Stimulated activated CD4-positive, alpha-beta T cell treated with anti-CD3 and anti-CD28 coated beads, TNF-alpha, amount 100 ng/mL, for 48 hours (primary cell): ENCODE measurements at places on chromosomes 5 and 9.

- no peak for DNase-seq
These were observed 492 bp downstream of the ATG12 start for GRCh38 chr5:115840873-115841272.

DNA sequence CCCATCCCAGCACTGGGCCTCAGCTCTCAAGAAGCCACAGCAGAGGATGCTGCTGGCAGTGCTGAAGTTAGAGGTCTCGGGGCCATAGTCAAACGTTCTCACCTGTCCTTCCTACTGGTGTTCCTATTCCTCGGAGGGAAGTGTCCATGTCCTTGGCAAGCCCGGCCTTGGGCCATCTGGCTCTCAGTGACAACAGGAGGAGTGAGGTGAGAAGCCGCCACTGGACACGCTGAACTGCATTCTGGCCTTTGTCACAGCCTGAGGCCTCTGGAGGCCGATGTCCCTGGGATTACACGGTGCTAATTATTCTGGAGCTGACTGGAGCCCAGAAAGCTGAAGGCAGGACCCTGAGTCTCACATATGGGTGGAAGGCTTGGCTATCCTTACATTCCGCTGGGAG lies 92.5 kb downstream of the OLFM1 start:
- DNase-seq, result no peak

GRCh38 chr5:177294632-177295031 lies 8.9 kb downstream of the RAB24 start:
- DNase-seq, result no peak

DNA sequence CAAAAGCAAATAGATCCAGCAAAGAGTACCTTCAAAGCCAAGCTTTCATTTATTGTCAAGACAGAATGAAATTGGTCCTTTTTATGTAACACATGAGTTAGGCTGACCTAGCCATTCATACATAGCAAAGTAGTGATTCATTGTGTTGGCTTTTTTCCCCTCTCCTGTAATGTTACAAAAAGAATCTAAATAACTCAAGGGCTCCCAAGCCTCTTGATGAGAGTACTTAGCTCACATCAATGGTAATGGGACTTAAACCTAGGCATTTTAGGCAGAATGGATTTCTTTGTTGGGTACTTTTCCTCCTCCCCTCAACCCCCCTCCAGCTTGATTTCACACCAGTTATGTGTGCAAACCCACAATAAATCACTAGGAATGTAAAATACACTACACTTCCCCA lies 123.7 kb downstream of the EBF1 start:
- no peak for DNase-seq

DNA sequence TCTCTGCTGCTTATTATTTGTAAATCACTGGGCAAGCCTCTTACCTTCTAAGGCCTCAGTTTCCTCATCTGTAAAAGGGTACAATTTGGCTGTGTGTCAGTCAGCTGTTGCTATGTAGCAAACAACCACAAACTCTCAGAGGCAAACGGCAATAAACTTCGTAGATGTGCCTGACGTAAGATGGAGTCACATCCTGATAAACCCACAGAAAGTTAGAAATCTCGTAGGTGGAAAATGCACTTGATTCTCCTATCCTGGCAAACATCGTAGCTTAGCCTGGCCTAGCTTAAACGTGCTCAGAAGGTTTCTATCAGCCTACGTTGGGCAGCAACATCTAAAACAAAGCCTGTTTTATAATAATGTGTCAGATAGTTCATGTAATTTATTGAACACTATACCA lies 35.0 kb upstream of the UNC5A start:
- DNase-seq, result no peak

- DNase-seq, result no peak
These were observed 52.9 kb downstream of the ARHGAP26 start for GRCh38 chr5:142823126-142823525.

GRCh38 chr5:114101153-114101552 lies 260.7 kb upstream of the KCNN2 start:
- no peak for DNase-seq

DNA sequence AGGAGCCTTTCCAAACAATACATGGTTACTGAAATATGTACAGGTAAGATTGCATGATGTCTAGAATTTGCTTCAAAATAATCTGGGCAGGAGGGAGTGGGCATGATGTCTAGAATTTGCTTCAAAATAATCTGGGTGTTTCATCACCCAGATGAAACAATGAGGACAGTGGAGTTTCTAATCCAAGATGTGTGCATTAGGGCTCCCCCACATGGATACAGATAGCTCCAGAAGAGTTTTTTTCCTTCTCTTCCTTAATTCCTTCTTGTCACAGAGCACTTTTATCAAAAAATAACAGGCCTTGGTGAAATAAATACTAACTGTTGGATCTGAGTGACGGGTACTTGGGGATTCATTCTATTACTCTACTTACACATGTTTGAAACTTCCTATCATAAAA lies 14.9 kb downstream of the ATOX1 start:
- DNase-seq, result no peak

DNA sequence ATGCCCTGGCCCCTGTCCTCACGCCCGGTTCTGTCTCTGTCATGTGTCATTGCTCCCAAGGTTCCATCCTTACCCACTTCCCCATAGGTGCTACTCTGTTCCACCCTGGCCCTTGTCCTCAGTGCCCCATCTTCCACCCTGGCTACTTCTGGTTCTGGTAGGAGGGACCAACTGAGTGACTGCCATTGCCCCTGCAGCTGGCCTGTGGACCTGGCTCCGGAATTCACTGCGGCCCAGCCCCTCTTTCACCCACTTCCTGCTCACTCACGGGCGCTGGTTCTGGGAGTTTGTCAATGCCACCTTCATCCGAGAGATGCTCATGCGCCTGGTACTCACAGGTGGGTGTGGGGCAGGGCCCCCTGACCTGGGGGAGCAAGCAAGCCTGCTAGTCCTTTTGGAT lies 7.4 kb downstream of the PTGS1 start:
- DNase-seq, result no peak

GRCh38 chr5:171654881-171655280 lies 130.7 kb upstream of the SMIM23 start:
- DNase-seq, result no peak

GRCh38 chr5:98963019-98963418 lies 34.2 kb upstream of the CHD1 start:
- no peak for DNase-seq

DNA sequence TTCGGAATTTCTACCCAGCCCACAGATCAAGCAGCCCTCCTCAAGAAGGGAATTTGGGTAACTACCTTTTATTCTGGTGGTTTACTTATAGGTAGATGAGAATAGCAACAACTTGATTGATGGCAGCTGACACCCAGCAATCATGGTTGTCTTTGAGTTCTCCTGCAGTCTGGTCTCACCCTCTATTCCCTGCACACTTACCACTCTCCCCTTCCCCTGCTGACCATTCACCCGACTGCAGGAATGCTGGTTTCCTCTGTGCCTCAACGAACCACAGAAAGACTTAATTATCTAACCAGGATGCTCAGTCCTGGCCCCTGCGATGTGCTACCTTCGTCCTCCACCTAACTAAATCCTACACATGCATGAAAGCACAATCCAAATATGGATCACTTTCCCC lies 243.0 kb downstream of the RFK start:
- no peak for DNase-seq

- no peak for DNase-seq
These were observed 106.6 kb upstream of the PITX1 start for GRCh38 chr5:135140446-135141204.

- DNase-seq, result no peak
These were observed 479.5 kb downstream of the TAF11L14 start for GRCh38 chr5:18113721-18114120.

- DNase-seq, result no peak
These were observed 310.2 kb upstream of the RFX3 start for GRCh38 chr9:3836011-3836410.

DNA sequence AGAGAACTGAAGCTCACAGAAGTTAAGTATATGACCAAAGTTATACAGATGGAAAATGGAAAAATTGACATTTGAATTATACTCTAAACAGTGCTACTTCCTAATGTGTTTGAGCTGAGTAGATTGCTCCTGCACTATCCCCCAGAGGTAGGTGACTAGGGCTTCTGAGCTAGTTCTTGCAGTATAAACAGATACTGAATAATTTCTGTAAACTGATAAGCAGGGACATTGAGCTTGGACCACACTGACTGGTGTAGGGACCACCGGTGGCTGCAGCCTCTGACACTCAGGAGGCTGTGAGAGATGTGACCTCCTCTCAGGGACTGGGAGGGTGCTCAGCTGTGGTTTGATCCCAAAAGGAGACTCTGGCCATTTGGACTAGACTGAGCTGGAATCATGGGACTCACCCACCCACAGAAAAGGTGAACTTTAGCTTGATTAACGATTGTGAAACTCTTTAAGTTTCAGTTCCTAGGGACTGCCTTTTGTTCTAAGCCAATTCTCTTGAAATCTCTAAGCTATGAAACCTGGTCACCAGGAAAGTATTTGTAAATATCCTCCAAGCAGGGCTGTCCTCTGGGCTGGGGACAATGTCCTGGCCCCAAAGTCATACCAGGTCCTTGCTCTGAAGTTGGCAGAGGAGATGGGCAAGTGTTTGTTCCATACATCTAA lies 291.5 kb downstream of the SEC61B start:
- DNase-seq, result no peak

DNA sequence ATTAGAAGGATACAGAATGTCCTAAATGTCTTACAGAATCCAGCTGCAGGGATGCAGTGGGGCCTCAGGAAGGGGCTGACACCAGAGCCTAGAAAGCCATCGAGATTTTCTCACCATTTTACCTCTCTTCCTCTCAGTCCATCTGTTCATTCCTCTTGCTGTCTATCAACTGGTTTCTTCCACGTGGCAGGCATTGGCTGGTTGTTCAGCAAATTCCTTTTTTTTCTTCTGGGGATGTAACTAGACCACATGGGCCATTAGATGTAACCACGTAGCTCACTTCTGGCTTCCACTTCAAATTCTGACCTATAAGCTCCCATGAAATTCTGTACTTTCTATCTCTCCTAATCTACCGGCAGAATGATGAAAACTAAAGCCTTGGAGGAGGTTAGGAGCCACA lies 93.6 kb upstream of the MTAP start:
- no peak for DNase-seq

DNA sequence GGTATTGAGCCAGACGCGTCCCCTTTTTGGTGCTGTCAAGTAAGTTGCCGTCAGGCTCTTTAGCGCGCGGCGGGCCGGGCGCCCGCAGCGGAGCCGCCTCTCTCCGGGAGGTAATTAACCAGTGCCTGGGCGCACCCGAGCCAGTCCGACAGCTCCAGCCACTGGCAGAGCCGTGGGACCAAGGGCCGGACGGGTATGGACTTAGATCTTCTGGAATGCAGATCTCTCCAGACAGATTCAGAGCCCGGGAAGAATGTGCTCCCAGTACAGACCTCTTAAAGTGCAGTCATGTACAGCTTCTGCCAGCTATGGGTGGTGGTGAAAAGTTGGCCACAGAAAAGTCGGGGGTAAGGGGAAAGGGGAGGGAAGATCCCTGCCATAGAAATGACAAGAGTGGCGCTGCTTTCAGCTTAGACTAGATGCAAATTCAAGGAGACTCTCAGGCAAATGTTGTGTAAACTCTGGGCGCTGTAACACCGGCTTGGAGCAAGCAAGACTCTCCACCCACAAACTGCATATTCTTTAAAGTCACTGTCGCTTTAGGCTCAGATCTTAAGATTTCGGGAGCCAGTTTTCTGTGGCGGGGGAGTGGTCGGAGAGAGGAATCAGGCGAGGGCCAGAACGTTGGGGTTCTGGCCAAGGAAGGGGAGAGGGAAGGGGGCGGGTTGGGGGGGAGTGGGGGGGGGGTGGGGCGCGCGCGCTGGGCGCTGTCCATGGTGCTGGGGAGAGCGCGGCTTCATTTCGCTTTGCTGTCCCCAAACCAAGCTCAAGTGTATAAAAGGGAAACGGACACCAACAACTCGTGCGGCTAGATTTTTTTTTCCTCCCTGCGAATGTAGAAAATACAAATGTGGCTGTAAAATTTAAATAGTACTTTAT lies 29.2 kb downstream of the NR2F1 start:
- no peak for DNase-seq

- no peak for DNase-seq
These were observed 61.3 kb upstream of the IQGAP2 start for GRCh38 chr5:76341651-76342334.

DNA sequence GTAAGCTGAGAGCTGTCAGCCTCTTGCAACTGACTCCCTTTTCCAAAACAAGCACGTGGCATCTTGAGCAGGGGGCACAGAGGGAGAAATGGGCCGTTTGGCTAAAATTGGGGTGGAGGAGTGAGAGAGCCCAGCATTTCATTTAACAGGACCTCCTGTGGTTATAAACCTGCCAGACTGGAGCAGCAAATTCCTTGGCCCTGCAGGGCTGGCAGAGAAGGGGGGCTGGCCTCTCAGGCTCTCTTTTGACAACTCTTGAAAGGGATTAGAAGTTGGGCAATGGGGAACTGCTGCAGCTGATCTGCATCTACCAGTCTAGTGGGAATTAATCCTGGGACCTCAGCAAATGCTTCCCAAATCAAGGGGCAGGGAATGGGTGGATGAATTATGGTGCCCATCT lies 7.2 kb upstream of the POU4F3 start:
- no peak for DNase-seq

GRCh38 chr5:117738571-117738970 lies 1163.9 kb upstream of the SEMA6A start:
- no peak for DNase-seq

DNA sequence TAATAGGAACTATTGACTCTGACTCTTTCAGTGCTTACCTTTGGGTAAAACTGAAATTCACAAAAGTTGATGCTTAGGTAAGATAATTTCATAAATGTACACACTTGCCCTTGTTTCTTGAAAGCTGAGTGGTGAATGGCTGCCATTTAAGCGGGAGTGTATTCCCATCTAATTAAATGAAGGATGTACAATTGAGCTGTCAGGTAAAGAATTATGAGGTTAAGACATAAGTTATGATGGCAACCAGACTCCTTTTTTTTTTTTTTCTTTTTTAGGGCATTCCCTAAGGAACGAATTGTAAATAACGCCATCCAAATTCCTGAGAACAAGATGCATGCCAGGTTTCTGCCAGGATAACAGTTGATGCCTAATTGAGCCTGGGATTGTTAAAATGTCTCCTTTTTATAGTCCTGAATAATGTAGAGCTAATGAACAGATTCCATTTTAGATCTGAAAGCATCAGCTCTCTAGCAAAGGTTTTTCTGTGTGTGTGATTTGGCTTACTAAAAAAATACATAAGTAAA lies 199.7 kb downstream of the ISL1 start:
- DNase-seq, result no peak

GRCh38 chr9:137112564-137113384 lies 1.8 kb downstream of the DPP7 start:
- no peak for DNase-seq

DNA sequence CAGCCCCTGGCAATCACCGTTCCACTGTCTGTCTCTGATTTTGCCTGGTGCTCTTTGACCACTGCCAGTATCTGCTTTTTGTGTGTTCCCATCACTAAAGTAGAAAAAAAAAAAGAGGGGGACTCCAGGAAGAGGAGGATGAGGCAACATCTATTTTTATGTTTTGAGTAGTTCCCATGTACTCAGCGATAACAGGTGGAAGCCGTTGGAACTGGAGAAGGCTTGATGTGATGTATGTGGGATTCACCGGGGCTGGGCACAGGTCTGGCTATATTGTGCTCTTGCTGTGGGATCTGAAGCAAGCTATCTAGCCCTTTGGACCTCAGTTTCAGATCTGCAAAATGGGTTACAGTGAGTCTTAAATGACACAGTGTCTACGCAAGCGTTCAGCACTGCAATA lies 104.9 kb downstream of the SLIT3 start:
- no peak for DNase-seq
